T-helper 9 cell (primary cell): ENCODE measurements at places on chromosomes 2 and 18.

- DNase-seq: no peak
Observed at GRCh38 chr2:216495656-216496055, 3.0 kb upstream of the RPL37A start.

DNA sequence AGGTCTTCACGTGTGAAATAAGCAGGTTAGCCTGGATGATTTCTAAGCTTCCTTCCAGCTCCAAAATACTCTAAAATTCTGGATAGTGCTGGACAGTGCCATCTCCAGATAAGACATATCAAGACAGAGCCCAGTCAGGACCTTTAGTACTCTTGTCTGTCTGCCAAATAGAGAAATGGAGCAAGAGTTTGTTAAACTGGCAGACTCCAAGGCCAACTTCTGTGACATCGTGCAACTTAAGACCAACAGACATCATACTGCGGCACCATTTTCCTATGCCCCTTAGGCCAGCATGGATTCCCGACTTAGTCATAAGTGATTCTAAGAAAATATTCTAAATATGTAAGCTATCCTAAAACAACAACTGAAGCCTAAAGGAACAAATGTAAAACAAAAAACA, 118.6 kb downstream of the RBMS1 start:
- no peak for DNase-seq

- no peak for DNase-seq
Observed at GRCh38 chr18:45056926-45057325, 376.2 kb downstream of the SETBP1 start.

- DNase-seq: no peak
Observed at GRCh38 chr18:10022365-10022764, 108.5 kb downstream of the VAPA start.

- no peak for DNase-seq
Observed at GRCh38 chr2:101395545-101396315, 8.4 kb upstream of the CREG2 start.

- no peak for DNase-seq
Observed at GRCh38 chr2:7379799-7380198, 462.6 kb downstream of the RNF144A start.

DNA sequence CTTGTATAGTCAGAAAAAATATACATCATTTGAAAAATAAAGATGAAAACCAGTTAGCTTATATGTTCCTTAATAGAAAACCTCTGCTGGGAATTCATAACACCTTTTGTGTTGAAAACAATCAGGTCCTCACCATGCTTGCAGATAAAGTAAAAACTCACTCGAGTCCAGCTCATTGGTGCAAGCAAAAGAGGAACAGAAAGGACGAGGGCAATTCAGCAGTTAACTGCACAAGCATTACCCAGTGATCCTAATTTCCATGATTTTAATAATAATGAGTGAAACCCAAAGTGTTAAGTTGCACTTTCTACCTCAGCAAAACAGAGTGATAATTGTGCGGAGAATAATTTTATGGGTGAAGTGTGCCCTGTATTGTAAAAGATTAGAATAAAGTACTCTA, 839.9 kb downstream of the BCL11A start:
- no peak for DNase-seq

GRCh38 chr2:202639231-202639630, 4.5 kb downstream of the FAM117B start:
- no peak for DNase-seq

- no peak for DNase-seq
Observed at GRCh38 chr18:26863122-26863879, 2.2 kb downstream of the AQP4 start.

DNA sequence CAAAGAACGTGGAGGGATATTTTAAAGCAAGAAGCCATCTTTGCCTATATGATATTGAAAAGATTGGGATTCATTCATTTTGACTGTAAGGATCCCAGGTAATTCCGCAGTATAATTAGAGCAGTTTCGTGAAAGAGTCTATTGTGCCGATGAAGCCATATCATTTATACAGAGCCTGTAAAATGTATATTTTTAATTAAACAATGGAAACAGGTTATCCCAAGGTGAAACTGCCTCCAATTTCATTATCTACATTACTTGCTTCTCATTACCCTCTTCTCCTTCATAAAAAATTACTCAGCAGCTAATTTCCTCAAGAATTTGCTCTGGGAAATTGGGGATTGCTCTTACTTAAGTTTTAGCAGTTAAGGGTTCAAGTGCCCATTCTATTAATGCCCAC, 444.1 kb downstream of the SOCS6 start:
- DNase-seq: no peak

DNA sequence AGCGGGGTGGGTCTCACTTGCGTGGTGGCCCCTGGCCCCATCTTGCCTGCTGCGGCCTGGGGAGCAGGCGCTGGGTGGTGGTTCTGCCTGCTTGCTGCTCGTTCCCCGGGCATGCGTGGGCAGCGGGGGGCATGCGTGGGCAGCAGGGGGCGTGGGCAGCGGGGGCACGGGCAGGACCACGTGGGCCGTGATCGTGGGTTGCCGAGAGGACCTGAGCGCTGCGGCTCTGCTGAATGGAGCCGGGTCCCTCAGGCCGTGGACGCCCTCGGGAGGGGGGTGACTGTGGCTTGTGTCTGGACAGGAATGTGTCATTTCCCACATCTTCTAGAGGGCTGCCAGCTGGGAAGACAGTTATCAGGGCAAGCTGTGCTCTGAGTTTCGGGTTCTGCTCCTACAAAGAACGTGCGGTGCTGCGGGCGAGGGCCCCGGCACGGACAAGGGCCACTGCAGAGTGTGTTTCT, 8.3 kb upstream of the GAL3ST2 start:
- no peak for DNase-seq

GRCh38 chr18:53266850-53267249, 926.9 kb downstream of the DCC start:
- no peak for DNase-seq
